Left hindlimb (tissue), 1 donor: ENCODE measurements at places on chromosomes 5 and 9.

- DNase-seq = no peak
Measured at GRCh38 chr5:17218353-17219005, 1.0 kb downstream of the BASP1 start.

DNA sequence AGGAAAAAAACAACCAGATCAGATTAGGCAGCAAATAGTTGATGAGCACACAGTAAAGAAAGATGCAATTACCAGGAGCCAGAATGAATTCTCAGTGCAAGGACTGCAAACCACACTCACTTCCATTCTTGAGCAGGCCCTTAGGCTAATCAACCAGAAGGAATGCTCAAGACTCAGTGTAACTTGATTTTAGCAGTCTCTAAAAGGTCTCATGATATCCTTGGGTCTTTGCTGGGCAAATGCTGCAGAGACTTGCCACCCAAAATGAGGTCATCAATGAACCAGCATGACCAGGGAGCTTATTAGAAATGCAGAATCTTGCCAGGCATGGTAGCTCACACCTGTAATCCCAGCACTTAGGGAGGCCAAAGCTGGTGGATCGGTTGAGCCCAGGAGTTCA, 20.1 kb upstream of the TMEM245 start:
- DNase-seq = no peak

GRCh38 chr9:107178293-107178692, 104.8 kb upstream of the RAD23B start:
- no peak for DNase-seq

DNA sequence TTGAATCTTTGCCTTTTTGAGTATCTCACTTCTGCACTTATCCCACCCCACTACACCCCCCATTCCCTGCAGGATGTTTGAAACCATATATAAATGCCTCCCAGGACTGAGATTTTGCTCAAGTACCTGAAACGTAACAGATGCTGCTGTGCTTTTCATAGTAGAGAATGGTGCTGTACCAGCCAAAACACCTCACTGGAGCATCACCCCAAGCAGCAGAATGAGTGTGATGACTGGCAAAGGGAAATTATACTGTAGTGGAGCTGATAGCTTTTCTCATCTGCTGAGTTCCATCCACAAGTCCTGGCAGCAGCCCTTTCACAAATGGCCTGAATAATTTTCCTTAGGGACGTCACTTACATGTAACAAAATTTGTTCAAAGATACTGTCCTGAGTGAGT, 246.1 kb downstream of the KDM4C start:
- DNase-seq = no peak

GRCh38 chr9:131370638-131371037, 23.2 kb upstream of the PRRC2B start:
- DNase-seq = no peak

- no peak for DNase-seq
Measured at GRCh38 chr5:112641515-112642110, 96.1 kb upstream of the APC start.

GRCh38 chr5:93336330-93337110, 244.5 kb downstream of the NR2F1-AS1 start:
- no peak for DNase-seq

GRCh38 chr9:83267741-83268140, 204.8 kb upstream of the RASEF start:
- no peak for DNase-seq

- DNase-seq = no peak
Measured at GRCh38 chr5:78534148-78534904, 114.2 kb downstream of the LHFPL2 start.

- no peak for DNase-seq
Measured at GRCh38 chr5:87034557-87034956, 233.1 kb upstream of the RASA1 start.
